T-helper 22 cell (primary cell): ENCODE measurements at places on chromosomes 13 and 19.

GRCh38 chr13:77168237-77168636 lies 141.3 kb upstream of the FBXL3 start:
- DNase-seq = no peak

GRCh38 chr13:111640006-111640405 lies 319.6 kb downstream of the TEX29 start:
- DNase-seq = no peak

DNA sequence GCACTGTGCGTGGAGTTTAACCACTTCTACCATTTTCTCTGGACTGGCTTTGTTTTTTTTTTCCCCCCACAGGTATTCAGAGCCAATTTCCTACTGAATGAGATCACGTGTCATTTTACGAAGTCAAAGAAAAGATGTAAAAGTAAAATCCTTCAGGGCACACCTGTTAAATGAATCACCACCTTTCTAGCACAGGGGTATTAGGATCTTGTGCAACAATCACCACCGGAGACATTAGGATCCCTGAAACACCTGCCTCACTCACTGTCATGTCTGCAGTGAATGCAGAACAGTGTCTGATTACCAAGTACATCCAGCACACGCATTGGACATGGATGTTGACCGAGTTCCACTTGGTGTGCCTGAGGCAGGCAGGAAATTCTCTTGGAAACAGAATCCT lies 17.2 kb downstream of the BRD4 start:
- DNase-seq = no peak

DNA sequence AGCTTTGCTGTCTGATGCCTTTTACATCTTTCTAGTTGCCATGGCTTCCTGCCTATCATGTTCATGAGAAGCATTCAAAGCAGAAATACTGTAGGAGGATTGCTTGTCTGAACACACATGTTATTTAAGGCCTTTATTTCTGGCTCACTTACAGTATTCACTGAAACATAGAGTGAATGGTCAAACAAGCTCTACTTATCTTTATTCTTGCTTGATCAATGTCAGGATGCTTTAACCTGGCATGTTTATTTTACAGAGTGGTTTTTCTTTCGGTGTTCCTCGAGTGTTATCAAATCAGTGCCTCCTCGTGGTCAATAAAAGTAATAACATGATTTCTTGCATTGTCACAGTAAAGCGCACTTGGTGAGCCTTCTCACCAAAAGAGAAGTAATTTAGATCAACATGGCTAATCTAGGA lies 73.5 kb upstream of the PCDH17 start:
- no peak for DNase-seq

DNA sequence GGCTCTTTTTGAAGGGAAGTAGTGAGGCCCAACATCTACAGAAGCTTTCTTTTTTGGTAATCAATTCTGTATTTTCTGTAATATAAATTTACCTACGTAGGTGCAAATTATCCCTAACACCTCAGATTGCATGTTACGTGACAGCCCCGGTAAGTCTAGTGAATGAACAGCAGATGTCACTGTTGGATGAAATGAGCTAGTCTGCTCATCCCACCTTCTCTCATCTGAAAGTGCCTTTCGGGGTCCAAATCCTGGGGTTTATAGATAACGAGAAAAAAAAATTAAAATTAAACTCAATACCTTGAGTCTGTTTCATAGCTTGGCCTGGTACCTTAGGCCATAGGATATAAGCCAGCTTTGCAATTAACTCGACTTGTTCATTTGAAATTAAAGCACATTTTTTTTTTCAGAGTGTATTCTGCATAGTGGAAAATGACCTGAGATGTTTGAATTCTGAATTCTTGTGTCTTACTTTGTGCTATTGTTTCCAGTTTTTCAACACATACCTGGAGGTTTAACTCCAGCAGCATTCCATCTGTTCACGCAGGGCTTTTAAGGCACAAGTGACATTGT lies 548.2 kb downstream of the GPC5 start:
- no peak for DNase-seq

DNA sequence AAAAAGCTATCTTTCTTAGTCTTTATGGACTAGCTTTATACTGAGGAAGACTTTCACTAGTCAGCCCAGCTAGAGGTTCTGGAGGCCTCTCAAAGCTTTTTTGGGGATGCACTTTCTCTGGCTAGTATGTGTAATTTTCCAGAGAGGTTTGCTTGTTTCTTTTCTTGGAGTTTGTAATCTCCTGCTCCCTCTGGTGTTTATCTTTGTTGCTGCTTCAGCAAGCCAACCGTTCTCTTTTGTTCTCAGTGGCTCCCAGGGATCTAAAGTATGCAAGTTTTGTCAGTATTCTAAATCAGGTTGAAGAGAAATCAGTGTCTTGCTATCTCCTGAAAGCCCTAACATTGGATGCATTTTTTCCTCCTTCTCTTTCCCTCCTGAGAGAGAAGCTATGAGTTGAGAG lies 121.1 kb upstream of the MYO16 start:
- DNase-seq = no peak

- no peak for DNase-seq
These were observed 106.4 kb downstream of the ATP8A2 start for GRCh38 chr13:25478186-25478585.

DNA sequence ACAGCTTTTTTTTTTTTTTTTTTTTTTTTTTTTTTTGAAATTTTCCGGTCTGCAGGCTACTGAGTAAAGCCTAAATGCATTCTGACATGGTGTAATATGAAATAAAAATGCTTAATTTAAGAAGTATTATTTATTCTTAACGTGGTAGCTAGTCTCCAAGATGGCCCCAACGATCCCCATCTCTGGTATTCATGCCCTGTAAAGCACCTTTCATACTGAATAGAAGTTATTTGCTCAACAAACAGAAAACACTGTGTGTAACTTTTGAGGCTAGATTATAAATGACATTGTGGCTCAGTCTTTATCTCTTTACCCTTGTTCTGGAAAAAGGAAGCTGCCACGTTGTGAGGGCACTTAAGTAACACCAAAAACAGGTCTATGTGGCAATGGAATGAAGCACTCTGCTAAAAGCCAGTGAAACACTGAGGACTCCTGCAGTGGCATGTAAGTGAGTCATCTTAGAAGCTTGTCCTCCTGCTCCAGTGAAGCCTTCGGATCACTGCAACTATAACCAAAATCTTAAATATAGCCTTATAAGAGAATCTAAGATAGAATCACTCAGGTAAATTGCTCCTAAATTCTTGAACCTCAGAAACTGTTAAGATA lies 128.7 kb downstream of the UGGT2 start:
- DNase-seq = no peak
